SK-N-SH treated with all-trans-retinoic acid at 6 μM for 48 hours (cell line): ENCODE measurements at places on chromosomes 5 and 9.

- ATAC-seq = no peak
Measured at GRCh38 chr9:37926737-37927118, 22.8 kb upstream of the SLC25A51 start.

GRCh38 chr9:80811003-80811402 lies 878.3 kb downstream of the TLE1 start:
- ATAC-seq = no peak

DNA sequence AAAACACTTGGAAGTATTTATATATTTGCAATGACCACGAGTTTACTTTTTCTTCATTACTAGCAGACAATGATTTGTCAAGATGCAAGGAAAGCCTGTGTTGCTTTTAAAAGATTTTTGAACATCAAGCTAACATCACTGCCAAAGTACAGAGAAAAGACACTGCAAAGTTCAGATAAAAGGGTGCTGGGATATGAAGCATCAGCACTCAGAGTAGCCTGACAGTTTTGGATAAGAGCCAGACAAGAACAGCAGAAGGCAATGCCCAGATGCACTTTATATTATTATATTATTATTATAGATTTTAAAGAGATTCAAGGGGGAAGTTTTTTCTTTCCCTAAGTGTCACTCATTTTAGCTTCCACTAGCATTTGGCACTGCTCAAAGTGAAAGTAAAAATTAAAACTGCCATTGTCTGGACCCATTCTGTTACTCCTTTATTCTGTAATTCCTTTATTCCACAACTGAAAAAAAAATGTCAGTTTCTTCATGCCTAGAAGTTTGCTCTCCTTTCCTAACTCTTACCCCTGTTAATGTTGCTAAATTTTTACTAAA lies 240.6 kb downstream of the EFNA5 start:
- ATAC-seq = peak; percentile 32; the same call in 1 of the 3 replicates

GRCh38 chr5:105462377-105462776 lies 1899.8 kb upstream of the NUDT12 start:
- ATAC-seq = no peak

DNA sequence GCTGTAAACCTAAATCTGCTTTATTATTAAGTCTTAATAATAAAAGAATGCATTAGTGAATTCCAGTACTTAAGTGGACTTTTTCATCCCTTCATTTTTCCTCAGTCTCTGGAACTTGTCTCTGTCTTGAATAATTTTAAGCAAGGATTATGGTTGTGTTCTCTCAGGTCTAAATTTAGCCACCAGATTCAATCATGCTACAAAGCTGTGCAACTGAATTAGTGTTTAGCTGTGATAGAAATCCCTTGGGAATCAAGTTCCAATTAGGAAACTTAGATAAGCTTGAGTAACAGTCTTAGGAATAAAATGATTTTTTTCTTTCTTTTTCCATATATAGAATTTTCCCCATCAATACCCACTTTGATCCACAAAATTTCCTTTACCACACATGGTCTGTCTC lies 104.3 kb downstream of the PLPPR1 start:
- ATAC-seq = no peak

DNA sequence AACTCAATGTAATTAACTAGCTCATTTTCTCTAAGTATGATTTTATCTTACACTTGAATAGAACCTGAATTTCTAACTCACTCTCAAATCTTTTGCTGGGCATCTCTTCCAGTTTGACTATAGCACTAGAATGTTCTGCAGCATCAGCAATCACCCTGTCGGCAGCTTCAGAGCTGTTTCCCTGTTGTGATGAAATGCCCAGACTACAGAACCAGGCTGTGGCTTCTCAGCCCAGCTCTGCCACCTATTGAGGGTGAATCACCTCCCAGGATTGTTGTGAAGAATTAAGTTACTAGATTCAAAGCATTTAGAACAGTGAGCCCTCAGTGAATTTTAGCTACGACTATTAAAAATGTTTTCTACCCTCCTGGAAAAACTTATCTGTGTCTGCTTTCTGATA lies 90.4 kb upstream of the ANKRD55 start:
- ATAC-seq = peak; percentile 86

- no peak for ATAC-seq
Measured at GRCh38 chr9:21687351-21687750, 115.1 kb upstream of the MTAP start.

DNA sequence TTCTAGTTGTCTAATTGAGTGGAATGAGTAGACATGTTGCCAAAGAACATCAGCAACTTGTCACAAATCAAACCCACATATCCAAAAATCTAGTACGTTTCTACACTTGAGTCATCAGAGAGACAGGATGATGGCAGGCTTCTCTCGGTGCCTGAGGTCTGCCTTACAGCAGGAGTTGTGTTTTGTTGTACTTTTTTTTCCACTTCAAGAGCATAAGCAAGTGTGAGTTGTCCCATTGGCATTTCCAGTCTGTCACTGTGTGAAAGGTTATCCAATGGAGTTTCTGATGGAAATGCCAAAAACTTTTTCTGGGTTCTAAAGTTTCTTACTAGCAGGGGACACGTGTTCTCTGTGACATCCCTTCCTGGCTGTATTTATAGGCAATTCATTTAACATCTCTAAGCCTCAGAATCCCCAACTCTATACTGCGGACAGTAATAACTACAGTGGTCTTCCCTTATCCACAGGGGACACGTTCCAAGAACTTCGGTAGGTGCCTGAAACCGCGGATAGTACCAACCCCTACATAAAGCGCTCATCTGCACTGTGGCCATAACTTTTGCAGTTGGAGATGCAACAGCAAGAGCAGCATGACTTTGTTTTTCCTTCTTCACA lies 246.5 kb downstream of the SYK start:
- peak; percentile 78 for ATAC-seq

DNA sequence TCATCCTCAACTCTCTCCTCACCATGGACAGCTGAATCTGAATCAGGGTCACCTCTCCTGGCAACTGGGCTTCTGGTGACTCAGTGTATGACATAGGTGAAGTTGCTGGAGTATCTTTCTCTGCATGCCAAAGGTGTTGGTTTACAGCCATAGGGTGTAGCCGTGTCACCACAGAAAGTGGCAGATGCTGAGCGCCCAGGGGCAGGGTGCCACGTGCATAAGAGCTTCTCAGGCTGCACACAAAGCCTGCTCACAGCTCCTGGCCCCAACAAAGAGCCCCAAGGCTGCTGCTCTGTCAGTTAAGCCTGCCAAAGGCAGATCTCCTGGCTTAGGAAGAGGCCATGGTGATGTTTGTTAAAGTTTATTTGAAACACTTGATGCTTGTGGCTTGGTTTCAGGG lies 297.7 kb upstream of the WWC1 start:
- no peak for ATAC-seq

DNA sequence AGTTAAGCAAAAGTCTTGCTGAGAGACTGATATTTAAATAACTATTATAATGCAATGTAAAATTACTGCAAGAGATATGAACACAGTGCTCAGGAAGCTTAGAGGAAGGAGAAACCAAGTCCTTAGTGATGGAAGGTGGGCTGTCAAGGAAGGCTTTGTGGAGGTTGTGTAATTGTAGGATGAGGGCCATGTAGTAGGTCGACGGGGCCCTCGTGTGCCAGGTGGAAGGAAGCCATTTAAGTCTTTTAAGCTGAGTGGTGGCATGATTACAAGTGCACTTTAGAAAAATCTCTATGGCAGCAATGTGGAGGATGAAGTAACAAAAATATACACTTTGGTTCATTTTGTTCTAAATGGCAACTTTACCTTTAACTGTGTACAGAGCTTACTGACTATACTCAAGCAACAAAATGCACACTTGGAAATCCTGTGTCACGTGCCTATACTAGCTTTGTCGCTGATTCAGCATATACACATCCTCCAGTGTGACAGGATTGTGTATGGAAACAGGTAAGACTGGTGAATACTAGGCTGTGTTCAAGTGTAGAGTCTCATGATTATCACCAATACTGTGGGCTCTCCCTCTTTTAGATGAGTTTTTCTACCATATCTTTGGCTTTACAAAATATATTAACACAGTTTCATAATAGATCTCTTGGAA lies 78.6 kb downstream of the TMC1 start:
- no peak for ATAC-seq

DNA sequence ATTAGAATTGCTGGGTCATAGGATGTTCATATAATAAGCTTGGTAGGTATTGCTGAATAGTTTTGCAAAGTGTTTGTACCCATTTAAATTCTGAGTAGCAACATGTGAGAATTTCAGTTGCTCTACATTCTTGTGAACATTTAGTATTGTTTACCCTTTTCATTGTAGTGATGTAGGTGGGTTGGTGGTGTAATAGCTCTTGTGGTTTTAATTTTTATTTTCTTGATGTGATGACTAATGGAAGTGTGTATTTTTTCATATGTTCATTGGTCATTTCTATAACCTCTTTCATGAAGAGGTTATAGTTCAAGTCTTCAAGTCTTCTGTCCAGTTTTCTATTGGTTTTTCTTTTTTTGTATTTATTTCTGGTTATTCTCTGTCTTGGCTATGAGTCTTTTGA lies 34.4 kb downstream of the RASA1 start:
- no peak for ATAC-seq

GRCh38 chr9:124743686-124744348 lies 27.3 kb downstream of the NR6A1 start:
- peak; percentile 69 for ATAC-seq

DNA sequence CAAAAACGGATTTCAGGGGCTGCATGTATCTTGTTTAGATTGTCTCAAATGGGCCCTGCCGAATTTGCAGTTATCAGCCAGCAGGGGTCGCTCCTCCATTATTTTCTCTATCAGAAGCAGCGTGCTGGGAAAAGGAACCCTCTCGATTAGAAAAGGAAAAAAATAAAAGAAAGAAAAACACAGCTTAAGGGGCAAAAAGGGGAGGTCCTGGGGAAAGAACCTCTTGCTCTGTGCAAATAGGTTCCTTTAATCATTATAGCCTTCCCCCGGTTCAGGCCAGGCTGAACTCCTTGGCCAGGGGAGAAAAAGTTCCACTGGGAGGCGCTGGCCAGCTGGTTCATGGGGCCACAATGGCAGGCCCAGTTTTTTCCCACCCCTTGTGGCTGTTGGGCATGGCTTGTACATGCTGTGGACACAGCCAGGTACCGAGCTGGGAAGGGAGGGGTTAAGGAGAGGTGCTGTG lies 25.0 kb upstream of the CAPSL start:
- ATAC-seq = no peak

DNA sequence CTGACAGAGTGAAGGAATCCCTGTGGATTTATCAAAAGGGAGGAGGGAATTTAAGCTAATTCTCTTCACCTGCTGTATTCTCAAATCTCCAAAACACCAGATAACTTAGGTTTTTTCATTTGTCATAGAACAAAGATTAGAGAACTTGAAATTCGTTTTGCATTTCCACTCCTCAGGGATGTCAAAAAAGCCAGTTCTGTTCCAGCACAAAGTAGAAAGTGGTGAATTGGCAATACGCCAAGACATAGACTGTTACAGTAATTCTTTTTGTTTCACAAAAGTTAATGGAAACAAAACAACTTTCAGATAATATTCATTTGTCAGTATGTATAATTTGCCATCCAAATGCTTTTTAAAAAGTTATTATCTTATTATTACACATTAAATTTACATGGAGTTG lies 15.0 kb downstream of the S1PR3 start:
- ATAC-seq = peak; percentile 42; the same call in 2 of the 3 replicates

DNA sequence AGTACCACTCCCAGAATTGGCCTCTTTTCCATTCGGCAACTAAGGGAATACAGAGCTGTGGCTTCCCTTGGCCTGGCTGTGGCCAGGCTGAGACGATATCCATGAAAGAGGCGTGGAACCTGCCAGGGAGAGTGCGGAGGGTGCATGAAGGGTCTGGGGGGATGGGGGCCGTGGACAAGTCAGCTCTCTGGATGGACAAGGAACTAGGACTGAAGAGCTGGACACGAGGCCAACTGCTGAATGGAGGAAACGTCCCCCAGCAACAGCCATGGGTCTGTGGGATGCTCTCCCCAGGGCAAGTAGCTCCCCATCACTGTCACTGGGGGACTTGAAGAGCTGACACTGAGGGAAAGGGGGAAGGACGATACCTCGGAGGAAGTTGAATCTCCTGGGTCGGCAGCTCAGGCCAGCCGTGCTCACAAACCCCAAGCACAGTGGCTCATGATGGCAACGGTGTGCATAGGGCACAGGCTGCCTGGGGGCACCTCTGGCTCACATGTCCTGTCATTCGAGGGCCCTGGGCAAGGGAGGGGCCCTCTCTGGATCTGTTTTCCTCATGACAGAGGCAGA lies 4.1 kb upstream of the OLFM1 start:
- no peak for ATAC-seq

DNA sequence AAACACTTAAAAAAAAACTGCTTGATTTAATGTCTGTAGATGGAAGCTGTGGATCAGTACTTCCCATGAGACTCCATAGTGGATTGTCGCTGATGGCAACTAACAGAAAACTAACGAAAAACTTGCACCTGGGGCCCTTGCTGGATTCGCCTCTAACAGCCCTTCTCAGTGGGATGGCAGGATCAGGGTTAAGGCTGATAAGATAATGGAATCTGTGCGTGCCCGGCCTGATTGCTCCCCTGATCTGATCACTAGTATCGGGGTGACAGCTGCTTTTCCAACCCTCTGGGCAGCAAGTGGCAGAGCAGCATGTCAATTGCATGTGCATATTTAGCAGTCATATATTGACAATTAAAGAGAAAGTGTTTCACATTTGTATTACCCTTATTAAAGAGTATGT lies 185.8 kb upstream of the ELAVL2 start:
- no peak for ATAC-seq

DNA sequence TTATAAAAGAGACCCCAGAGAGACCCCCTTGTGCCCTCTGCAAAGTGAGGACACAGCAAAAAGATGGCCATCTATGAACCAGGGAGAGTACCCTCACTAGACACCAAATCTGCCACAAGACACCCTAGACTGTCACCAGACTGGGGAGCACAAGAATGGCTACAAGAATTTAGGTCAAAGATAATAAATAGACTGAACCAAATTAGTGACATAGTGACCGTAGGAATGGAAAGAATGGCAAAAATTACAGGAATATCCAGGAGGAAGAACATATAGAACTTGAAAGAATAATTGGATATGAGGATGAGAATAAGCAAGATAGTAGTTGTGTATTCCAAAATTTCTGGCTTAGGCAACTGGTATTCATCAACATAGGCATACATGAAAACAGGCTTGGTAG lies 235.0 kb downstream of the NNT start:
- no peak for ATAC-seq

DNA sequence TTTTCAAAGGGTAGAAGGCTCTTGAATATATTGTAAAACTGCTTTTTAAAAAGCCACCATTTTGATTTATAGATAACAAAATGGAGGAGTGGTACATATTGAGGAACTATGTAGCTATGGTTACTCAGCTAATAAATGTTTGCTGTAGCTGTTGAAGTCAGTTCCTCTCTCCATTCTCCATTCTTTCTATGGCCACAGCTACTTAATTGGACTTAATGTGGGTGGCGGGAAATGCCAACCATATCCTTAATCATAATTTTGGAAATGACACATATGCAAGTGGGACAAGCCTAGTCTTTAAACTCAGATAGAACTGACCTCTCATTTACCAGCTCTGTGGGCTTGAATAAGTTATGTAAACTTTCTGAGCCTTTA lies 10.6 kb downstream of the CDKN2A start:
- ATAC-seq = no peak
